Stimulated activated CD8-positive, alpha-beta memory T cell treated with anti-CD3 and anti-CD28 coated beads, Interleukin-4, amount 100 ng/mL, for 4 hours (primary cell): ENCODE measurements at places on chromosomes 12 and 14.

DNA sequence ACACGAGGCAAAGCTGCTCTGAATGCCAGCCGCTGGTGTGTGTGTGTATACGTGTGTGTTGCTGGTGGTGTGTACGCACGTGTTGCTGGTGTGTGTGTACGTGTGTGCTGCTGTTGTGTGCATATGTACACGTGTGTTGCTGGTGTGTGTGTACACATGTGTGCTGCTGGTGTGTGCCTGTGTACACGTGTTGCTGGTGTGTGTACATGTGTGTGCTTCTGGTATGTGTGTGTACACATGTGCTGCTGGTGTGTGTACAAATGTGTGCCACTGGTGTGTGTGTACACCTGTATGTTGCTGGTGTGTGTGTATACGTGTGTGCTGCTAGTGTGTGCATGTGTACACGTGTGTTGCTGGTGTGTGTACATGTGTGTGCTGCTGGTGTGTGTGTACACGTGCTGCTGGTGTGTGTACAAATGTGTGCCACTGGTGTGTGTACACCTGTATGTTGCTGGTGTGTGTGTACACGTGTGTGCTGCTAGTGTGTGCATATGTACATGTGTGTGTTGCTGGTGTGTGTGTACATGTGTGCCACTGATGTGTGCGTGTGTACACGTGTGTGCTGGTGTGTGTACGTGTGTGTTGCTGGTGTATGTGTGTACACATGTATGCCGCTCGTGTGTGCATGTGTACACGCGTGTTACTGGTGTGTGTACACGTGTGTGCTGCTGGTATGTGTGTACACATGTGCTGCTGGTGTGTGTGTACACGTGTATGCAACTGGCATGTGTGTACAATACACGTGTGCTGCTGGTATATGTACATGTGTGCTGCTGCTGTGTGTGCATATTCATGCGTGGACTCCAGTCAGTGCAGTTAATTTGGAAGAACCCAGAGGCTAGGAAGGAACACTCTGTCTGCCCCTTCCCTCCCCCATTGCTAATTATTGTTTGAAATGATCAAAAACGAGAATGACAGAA lies 47.2 kb downstream of the CACNA2D4 start:
- no peak for DNase-seq

DNA sequence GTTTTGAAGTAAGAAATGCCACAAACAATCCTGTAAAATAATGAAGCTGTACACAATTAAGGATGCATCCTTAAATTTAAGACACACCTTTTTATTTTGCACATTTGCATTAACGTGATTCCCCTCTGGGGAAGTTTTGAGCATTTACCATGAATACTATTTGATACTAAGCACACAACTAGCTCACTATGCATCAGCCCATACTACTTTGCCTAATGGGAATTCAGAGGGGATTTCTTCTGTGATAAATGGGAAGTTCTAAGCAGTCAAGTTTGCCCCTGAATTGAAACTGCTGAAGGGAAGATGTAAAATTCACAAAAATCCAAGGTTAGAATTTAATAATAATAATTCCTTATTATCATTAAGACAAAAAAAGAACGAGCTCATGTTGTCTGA lies 27.4 kb downstream of the SINHCAF start:
- DNase-seq, result no peak

GRCh38 chr14:89252887-89253532 lies 164.0 kb downstream of the FOXN3 start:
- DNase-seq, result no peak

GRCh38 chr12:50637870-50638481 lies 125.9 kb upstream of the ATF1 start:
- no peak for DNase-seq

GRCh38 chr12:25319233-25319984 lies 68.7 kb upstream of the KRAS start:
- no peak for DNase-seq

DNA sequence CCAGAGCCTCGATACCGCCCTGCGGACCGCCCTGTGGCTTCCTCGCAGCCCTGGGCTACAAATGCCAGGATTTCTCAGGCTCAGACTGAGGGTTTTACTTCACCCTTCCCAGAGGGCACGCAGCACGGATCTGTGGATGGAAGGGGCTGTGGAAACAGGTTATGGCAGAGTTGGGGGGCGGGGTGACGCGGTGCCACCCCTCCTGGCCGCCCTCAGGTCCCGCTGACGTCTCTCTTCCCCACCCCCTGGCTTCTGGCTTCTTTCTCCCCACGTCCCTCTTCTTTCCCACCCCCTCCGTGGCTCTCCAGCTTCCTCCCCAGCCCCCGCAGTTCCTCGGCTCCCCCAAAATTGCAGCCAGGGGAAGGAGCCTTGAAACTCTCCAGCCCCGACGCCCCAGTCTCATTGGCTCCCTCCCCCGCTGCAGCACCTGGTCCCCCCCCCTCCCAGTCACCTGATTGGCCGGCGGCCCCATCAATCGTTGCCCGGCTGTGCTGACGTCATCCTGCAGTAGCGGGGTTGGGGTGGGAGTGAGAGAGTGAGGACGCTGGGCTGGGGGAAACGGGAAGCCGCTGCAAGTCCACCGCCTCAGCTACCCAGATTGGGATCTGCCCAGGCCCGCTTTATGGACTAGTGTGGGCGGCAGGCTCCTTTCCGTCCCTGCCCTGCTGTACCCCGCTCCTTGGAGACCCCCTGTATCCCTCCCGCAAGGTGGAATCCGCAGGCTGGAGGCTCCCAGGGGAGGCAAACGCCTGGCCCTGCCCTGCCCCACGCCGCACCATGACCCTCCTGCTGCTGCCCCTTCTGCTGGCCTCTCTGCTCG lies at the start of gene CLSTN3:
CLSTN3 (plus strand) TSS at position 500 of the 820 bp plus-strand sequence; CDS start at position 778, 278 bp downstream.
- DNase-seq, result peak; percentile 72

GRCh38 chr14:102008891-102009290 lies 44.5 kb downstream of the DYNC1H1 start:
- DNase-seq, result no peak

GRCh38 chr12:95257541-95257940 lies 39.9 kb downstream of the VEZT start:
- no peak for DNase-seq

DNA sequence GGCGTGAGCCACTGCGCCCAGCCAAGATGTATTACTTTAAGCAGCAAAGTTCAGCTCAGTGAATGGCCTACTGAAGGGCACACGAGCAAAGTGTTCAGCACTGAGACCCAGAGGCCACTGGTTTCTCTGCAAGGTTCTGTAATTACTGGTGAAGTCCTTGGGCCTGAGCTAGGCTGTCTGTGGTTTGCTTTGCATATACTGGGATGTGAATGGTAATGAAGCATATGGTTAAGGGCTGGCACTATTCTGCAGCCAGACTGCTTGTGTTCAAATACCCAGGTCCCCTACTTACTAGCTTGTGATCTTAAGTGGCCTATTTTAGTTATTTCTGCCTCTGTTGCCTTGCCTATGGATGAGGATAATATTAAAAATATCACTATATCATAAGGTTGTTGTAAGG lies 72.0 kb downstream of the LLPH start:
- DNase-seq, result no peak

DNA sequence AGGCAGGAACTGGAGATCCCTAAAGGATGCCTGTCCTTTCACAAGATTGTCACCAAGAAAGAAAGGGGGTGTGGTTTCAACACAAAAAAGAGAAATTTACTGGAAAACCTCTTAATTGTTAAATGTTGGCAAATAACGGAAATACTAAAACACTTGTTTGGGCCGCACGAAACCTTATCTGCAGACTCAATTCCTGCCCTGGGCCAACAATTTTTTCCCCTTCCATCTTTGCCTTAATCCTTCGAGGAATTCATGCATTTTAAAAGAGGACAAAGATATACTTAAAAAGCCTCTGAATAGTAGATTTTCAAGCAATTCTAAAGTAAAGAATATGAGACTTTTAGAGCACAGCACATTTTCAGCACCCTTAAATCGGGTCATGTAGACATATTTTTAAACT lies 366.2 kb downstream of the DUSP6 start:
- no peak for DNase-seq

GRCh38 chr12:88793096-88793495 lies 212.8 kb upstream of the KITLG start:
- DNase-seq, result no peak

DNA sequence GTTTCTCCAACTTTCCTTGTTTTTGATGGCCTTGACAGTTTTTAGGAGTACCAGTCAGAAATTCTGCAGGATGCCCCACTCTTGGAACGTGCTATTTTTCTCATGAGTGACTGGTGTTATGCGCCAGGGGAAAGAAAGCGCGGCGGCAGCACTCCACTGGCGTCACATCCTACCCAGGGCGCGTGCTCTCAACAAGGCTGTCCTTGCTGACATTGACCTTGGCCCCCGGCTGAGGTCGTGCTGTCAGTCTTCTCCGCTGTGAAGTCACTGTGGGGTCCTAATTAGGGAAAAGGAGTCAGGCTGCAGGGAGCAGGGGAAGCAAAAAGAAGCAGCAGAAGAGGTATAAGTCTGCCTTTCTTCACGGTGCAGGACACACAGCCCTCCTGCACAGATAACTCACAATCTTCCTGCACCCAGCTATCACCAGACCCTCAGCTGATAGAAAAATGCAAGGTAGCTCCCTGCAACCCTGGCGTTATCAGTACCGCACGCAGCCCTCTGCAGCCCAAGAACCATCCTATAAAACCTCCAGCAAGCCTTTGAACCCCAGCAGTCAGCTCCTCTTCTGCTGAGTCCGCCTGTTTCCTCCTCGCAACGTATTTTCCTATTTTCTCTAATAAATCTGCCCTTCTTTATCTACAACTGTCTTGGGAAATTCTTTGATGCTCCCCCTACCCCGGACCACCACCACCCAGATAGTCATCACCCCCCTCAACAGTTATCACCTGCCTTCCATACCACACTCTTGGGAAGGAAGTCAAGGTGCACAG lies 48.0 kb upstream of the C14orf180 start:
- DNase-seq, result no peak

- DNase-seq, result no peak
Measured at GRCh38 chr14:102779084-102779462, 1.8 kb downstream of the TRAF3 start.

DNA sequence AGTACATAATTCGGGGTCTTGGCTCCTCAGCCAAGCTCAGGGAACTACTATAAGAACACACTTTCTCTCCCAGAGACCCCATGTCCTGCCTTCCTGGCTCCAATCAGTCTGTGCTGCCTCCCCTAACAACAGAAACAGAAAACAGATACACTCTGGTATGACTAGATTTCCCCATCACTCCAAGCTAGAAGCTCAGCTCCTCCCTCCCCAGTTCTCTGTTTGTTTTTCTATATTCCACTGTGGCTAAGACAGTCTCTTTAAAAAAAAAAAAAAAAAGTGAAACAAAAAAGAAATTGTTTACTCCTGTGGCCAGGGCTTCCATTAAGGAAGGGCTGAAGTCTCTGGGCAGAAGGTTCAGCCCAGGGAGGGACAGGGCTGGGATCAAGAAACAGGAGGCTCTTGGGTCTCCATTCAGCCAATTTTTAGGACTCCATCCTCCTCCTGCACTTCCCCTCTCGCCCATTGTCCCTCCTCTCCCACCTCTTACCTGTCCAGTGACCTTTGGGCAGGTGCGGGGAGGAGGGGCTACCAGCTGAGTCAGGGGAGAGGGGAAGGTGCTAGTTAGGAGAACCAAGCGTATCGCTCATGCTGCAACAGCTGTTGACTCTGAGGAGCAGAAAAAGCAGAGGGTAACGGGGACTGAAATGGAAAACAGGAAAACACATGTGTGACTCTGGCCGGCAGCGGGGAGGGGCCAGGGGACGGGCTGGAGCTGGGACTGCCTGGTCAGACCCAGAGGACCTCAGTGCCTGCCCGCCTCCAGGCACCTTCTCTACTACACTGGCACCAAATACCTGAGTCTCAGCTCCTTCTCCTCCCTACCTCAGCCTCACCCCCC lies 4.1 kb upstream of the SLC7A7 start:
- DNase-seq, result no peak

DNA sequence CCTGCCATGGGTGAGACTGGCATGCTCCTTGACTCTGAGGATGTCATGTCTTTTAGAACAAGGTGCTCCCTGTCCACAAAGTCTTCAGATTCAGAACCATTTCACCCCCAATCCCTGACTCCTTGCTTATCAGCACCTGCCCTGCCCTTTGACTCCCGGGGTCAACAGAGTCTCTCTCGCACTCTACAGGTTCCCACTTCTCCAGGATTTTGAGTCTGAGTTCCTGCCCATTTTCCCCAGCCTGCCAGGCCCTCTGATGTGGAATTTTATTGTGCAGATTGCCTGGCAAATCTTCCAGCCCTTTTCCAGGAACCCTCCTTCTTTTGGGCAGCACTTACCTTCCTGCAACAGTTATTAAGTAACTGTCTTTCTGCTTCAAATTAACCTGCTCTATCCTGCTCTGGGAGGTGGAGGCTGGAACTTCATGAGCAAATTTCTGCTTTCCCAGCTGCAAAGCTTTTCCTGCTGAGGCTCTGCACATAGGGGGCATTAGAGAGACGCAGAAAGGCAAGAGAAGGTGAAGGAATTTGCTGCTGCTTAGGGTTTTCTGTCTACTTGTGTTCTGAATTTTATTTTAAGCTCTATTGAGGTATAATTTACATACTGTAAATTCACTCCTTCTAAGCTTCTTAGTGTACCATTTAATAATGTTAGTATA lies 259.1 kb downstream of the PCNX1 start:
- no peak for DNase-seq

DNA sequence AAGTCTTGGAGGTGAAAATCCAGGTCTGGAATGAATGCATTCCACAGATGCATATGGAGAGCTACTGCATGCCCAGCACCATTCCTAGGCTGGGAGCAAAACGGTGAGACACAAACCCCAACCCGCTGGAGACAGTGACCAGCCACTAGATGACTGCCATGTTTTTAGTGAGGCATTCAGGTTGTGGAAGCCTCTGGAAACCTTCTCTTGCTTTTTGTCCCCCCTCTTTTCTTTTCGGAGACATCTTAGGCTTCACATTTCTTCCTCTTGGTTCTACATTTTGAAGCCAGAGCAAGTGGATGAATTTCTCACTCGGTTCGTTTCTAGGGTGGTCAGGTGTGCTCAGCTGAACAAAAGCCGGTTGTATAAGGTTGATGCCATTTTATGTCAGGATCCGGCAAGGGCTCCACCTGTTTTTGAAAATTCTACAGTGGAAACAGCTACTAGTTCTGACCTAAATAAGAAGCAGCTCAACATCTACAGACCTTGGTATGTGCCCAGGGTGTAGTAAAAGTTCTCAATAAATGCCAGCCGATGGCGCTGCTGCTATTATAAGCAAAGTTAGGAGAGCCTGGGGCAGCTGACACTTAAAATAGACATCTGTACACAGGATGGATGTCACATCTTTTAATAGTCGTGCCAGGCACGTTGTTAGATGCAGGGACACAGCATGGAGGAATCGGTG lies 1.8 kb upstream of the ZNF839 start:
- DNase-seq, result no peak

DNA sequence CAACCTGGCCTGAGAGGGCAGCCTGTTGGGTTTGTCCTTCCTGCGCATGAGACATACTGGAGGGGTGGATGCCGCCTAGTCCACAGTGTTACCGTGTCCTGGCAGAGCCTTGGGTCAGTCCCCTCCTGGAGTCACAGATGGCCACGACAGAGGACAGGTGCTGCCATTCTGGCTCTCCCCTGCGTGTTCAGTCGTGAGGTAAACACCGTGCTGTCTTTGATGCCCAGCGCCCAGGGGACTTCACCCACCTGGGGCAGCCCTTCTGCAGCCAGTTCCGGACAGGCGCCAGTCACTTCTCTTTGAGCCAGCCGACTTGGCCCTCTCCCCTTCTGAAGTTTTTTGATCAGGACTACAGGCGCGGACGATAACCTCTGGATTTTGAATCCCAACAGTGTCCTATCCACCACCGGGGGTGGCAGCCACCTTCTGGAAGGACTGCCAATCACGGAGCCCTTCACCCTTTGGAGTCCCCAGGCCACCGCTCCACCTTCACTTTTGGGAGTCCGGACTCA lies 933.0 kb downstream of the DIO2 start:
- DNase-seq, result no peak
